AG04450 (cell line): ENCODE measurements at places on chromosomes 1 and 21.

DNA sequence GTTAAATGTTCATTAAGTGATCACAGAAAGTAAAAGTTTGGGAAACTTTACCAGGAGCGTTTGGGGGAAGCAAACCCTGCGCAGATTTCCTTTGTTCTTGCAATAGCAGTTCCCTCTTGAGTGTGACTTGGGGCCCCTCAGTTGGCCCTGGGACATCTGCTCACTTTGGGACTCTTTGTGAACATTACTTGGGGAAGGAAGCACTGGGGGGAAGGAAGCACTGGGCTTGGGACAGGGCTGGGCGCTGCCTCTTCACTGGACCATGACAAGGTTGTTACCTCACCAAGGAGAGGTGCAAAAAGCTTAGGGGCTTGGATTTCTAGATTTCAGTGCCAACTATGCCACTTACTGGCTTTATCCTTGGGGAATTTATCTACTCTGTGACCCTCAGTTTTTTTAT, 63.5 kb downstream of the ETS2 start:
- no peak for DNase-seq

DNA sequence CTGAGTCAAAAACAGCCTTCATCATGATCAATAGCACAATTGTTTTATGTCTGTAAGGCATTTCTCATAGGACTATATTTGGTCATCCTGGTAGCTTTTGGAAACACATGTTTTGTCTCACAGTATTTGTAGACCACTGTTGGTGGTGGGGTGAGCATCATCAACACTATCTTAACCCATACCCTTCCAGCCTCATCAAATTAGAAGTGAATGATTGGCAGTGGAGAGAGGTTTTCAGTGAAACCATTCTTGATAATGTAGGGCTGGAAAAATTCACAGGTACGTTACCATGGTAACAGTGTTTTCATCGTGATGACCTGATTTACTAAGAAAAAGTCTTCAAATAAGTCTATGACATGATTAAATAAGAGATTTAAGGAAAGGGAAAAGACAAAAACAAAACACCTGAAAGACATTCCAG, 45.3 kb upstream of the C1orf105 start:
- no peak for DNase-seq

- DNase-seq: no peak
Measured at GRCh38 chr1:115666702-115667101, 24.9 kb downstream of the VANGL1 start.

DNA sequence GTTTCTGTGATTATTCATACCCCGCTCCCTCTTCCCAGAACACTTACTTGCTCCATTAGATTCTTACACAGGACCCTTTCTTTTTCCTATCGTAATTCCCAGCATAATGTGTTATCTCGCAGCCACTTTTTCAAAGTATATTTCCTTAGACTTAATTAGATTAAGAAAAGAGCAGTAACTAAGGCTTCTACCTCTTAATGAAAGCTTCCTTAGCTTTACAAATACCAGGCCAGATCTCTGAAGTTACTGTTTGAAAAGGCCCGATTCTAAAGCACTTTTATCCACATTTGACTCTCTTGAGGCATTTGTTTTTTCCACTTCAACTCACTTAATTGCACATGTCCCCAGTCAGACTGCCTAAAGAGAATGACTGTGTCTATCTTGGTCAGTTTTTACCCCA, 1264.3 kb upstream of the ADGRL2 start:
- DNase-seq: no peak

GRCh38 chr1:209869291-209870149, 41.7 kb downstream of the UTP25 start:
- DNase-seq: no peak

GRCh38 chr1:53362851-53363642, 35.2 kb upstream of the LRP8 start:
- no peak for DNase-seq

GRCh38 chr1:11059968-11060830, at the start of gene SRM:
Gene SRM (minus strand): TSS chr1:11060018. CDS start chr1:11059943, 75 bp downstream.
- peak; percentile 67 for DNase-seq

- DNase-seq: peak; percentile 18
Measured at GRCh38 chr1:15206418-15207030, 40.5 kb upstream of the FHAD1 start.

DNA sequence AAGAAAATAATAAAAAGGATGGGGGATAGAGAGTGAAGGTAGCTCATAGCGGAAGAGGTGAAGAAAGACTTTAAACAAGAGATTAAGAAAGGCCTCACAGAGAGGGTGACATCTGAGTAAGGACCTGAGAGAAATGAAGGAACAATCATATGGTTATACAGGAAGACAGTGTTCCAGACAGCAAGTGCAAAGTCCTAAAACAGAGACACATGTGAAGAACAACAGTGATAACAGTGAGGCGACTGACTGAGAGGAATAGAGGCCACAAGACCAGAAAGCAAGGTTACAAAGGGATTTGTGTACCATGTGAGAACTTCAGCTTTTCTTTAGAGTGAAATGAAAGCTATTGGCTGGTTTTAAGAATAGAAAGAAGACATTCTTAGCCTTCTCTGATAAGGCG, 141.6 kb upstream of the PALMD start:
- DNase-seq: no peak

GRCh38 chr1:103058391-103058790, 49.9 kb downstream of the COL11A1 start:
- no peak for DNase-seq

GRCh38 chr1:95013950-95014574, 58.7 kb downstream of the ALG14 start:
- no peak for DNase-seq

GRCh38 chr1:23804183-23804835, 3.8 kb upstream of the GALE start:
- DNase-seq: no peak

DNA sequence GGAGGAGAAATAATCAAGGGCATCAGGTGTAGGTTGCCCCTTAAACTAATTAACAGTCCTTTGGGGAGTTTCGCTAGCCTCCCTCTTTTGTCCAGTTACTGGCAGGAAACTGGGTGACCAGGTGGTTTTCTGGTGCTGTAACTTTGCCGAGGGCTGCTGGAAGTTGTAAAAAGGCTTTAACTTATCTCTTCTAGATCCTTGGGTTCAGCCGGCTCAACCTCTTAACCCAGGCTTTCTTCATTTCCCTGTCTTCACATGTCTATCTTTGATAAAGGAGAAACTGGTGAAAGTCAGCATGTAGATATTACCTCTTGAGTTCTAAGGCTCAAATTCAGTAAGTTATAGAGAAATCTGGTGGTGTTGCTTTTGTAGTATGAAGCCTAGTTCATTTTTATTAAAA, 289.7 kb upstream of the NRIP1 start:
- no peak for DNase-seq

DNA sequence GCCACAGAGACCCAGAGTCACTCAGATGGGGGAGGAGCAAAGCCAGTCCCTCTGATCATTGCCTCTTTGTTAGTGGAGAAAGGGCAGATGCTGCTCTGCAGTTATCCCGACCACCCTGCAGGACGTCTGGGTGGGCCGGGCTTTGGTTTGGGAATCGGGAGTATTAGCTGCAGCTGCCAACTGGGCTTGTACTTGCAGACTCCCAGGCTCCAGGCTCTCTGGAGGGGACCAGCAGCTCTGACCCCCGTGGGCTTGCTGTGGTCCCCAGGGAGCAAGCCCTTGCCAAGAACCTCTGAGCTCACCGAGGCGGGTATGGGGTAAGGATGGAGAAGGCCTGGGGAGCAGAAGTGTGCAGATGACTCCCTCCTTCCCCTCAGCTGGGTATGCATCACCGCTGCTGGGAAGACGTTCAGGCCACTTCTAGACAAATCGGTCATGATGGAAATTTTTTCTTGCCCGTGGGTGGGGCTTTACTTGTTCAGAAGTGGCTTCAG, 21.6 kb downstream of the MAPKAPK2 start:
- DNase-seq: peak; percentile 61

GRCh38 chr21:15252431-15252830, 187.6 kb upstream of the NRIP1 start:
- DNase-seq: no peak

- peak; percentile 86 for DNase-seq
Measured at GRCh38 chr1:23100074-23100748, 68.4 kb downstream of the LUZP1 start.

- DNase-seq: no peak
Measured at GRCh38 chr21:34994766-34995631, 54.1 kb downstream of the RUNX1 start.

- peak; percentile 32 for DNase-seq
Measured at GRCh38 chr1:1540090-1540817, at the start of gene TMEM240. Gene TMEM240 (minus strand): TSS chr1:1540624. CDS start chr1:1540346, 278 bp downstream.

DNA sequence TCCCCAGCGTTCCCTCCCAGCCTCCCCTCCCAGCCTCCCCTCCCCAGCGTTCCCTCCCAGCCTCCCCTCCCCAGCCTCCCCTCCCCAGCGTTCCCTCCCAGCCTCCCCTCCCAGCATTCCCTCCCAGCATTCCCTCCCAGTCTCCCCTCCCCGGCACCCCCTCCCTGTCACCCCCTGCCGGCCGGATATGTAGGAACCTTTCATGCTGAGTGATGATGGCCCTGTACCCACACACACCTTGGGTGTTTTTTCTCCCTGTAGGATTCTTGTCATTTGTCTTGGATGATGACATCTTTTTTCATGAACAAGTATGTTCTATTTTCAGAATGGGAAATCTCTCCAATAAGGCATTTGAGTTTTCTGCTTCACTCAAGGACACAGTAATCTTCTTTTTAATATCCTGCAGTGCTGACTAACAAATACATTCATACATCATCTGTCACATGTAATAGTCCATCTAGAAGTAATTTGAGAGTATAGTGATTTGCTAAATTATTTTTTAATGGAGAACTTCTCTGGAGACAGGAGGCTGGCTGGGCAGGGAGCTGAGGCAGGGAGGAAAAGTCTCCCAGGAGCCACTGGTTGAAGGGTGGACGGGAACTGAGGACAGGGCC, 19.5 kb downstream of the FTCD start:
- DNase-seq: no peak

DNA sequence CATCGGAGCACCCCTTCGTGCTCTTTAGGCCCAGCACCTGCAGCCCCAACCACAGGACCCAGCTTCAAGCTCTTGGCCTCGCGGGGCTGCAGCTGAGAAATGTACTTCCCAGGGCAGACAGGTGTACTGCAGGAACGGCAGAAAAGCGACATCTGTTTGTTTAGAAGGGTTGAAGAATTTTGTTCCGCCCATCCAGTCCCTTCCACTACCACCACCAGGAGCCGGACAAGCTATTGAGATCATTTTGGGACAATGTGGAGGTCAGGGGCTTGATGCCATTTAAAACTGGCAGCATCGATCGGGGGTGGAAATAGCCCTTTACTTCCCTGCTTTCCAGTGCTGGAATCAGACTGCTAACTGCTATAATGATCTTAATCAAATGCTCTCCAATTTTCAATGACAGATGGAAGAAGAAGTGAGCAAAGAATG, 1.7 kb downstream of the SERTAD4 start:
- no peak for DNase-seq

DNA sequence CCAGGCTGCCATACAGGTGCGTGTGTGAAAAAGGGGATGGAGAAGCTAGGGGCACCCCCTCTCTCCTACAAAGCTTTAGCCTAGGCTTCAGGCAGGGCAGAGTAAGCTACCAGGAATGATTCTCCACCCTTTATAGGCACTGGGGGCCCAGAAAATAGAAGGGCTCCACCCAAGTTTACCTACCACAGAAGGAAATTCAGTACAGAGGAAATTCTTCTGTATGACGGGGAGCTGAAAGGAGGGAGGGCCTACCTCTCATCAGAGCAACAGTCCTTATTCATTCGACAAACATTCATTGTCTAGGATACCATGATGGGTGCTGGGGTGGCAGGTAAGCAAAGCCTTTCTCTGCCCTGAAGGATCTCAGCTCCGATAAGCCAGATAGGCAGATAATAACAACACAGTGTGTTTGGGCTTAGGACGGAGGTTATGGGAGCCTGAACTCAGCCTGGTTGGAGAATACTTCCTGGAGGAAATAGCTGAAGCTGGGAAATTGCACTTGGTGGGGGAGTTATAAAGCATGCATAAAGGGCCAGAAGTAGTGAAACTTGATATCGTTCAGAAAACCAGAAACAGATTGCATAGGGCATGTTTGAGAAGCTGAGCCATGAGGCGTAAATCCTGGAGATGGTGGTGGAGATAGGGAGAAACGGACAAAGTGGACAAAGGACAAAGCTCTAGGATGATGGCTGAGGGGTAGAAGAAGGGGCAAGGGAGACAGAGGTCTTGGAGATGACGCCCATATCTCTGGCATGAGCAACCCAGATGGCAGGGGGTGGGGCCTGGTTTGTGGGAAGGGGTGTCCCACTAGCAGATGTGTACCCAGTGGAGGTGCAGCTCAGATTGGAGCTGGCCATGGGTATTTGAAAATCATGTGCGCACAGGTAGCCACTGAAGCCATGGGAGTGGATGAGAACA, 5.3 kb upstream of the P3R3URF start:
- no peak for DNase-seq

GRCh38 chr1:89203166-89203565, 4.4 kb upstream of the GBP4 start:
- DNase-seq: no peak

DNA sequence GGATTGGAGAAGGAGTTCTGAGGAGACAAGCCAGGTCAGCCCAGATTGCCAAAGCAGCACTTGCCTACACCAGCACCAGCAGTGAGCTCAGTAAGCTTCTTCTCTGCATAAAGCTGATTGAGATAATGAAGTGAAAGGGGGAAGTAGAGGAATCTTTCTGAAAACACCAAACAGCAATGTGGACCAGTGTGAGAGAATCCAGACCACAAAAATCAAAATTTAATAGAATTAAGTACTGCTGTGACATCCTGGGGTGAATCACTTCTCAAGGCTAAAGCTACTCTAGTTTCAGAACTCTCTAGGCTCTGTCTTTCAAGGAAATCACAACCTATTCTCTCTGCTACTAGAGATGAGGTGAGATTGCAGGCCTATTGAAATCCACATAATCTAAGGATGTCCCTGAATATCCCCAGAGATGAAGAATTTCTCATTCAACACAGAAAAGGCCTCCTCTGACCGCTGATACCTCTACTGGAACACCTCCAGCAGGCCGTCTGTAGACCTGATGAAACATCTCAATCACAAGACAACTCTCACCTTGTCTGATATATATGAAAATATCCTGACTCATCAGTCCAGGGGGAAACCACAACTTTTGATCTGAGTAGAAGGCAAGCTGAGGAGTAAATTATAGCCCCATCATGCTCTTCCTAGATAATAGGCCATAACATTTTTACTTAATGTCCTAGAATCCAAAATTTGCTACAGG, at the start of gene FCRL4:
Gene FCRL4, minus strand, starts transcription at position 127 of the 709 bp plus-strand sequence. CDS start 141 bp downstream, outside the sequence.
- no peak for DNase-seq

- no peak for DNase-seq
Measured at GRCh38 chr1:31767225-31767624, 3.1 kb upstream of the ADGRB2 start.

DNA sequence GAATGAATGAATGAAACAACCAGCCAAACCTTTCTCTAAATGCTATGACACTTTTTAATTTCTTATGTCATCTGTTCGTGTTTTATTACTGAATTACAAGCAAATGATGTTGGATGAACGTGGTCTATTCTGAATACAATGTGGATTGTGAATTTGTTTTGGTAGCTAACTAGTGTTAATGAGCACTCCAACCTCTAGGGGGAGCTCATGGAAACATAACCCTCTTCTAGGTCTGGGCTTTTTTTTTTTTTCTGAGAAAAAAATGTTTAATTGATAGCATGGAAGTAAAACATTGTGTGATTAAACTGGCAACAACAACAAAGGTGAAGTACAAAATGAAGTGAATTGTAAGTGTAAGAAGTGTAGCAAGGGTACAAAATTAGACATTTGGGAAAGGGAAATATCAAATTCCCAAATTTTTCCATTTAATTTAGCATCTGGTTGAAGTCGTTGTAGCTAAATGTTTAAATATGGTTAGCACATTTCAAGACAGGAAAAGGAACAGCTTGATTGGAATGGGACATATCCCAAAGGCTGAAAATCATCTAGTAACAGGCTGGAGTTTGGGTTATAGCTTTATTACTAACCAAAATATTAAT, 42.6 kb upstream of the PTGS2 start:
- peak; percentile 11 for DNase-seq

GRCh38 chr1:6157528-6158174, 22.5 kb downstream of the CHD5 start:
- DNase-seq: no peak
